ENCODE measurements at places on chromosomes 2 and 18.

DNA sequence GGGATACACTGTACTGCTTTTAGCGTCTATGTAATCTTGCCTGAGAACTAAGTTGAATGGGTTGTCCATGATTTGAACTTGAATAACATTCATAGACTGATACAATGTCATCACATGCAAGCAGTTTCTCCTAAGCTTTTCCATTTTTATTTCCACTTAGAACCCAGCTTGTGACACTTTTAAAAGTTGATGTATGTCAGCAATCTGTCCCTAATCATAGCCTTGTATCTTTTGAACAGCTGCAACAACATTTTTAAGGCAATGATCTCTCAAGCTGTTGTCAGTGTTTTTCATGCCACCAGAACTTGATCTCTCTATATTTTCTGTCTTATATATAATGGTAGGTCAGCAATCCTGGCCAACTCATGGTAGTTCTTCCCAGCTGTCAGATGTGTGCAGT lies 185.0 kb downstream of the DOK6 start:
- DNase-seq: no peak

DNA sequence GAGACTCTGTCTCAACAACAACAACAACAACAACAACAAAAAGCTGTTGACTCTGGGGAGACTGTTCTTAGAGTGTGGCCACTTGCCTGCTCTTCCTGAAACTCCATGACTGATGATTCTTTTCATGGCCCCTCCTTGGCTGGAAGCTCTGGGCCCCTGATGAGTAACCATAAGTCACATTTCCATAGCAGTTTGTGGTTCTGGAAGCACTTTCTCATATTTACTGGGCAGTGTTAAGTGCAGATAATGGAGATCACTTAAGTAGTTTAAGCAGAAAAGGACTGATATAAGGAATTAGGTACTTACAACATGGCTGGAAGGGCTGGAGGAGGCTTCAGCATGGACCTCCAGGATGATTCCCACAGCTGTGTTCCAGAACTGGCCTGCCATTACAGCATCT lies 147.3 kb upstream of the DLX2 start:
- no peak for DNase-seq

DNA sequence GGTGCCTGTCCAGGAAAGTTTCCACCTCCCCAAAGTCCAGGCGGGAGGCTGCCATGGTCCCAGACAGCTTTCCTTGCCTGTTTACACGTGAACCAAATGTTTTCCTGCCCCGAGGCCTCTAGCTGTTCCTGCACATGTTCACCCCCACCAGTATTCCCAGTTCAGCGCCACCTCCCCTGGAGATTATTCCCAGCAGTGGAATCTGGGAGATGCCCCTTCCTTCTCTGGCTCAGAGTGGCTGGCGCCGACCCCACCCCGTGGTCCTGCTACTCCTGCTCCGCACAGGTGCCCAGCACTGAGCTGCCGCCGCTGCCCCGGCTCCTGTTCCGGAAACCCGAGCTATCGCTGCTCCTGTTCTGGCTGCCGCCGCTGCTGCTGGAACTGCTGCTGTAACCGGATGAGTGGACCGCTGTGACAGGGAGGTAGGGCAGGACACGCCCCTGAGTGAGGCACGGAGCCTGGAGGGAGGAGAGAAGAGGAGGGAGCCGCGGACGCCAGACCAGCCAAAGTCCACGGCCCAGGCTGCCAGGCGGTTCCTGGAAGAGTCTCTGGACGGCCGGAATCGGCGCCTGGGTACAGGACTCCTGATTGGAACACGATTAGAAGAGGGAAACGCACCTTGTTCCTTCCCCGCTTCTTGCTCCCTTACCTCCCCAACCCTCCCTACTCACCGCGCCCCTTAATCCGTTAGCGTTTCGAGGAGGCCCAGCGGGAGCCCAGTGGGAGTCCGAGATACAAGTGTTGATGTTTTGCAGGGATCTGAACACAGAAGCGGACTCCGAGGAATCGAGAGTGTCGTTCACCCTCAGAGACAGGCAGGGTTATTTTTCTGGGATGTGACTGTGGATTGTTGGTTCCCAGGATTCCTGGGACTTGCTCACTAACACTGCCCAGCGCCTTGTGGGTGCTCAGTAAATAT lies at the start of gene PDE11A:
TSS of gene PDE11A (minus strand) at position 395 of the 919 bp plus-strand sequence. CDS start at position 55, 340 bp downstream.
- DNase-seq: peak; percentile 44

GRCh38 chr2:19362755-19363473 lies 4.5 kb upstream of the OSR1 start:
- DNase-seq: no peak

DNA sequence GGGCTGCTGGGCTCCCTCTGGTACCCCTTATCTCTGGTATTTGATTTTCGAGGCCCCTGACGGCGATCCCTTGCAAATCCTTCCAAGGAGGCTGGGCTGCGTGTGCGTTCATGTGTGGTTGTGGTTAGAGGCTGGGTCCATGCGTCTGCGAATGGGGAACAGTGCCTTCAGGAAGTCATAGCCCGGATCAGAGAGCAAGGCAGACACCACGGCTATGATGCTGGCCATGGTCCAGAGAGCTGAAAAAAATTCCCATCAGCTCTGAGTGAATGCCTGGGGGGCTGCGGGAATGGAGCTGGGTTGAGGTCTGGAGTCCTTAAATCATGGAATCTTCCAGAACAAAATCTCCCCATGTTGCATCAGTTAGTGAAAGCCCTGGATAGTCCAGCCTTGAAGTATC lies 145.5 kb downstream of the ACKR3 start:
- DNase-seq: no peak

DNA sequence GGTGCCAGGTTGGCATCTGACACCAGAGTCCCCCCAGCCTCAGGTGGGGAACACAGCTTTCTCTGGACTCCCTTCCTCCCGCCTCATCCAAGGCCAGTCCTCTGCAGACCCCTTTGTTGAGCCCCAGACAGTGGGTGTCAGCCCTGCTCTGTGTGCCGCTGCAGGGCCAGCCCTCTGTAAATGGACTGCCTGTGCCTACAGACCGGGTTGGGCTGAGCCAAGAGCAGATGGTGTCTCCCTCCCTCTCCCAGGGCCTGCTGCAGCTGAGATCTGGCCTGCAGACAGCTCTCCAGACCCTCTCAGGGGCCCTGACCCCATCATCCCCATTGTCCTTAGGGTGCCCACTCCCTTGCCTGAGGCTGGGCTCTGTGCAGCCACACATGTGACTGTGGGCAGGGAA lies 160.8 kb downstream of the KLHL29 start:
- DNase-seq: no peak

GRCh38 chr2:120769787-120770120 lies 34.1 kb downstream of the GLI2 start:
- no peak for DNase-seq

GRCh38 chr2:122519821-122520611 lies 764.6 kb downstream of the TSN start:
- DNase-seq: no peak

GRCh38 chr2:1427086-1427485 lies 13.8 kb downstream of the TPO start:
- no peak for DNase-seq

- no peak for DNase-seq
Observed at GRCh38 chr2:226079671-226080181, 680.2 kb downstream of the NYAP2 start.

DNA sequence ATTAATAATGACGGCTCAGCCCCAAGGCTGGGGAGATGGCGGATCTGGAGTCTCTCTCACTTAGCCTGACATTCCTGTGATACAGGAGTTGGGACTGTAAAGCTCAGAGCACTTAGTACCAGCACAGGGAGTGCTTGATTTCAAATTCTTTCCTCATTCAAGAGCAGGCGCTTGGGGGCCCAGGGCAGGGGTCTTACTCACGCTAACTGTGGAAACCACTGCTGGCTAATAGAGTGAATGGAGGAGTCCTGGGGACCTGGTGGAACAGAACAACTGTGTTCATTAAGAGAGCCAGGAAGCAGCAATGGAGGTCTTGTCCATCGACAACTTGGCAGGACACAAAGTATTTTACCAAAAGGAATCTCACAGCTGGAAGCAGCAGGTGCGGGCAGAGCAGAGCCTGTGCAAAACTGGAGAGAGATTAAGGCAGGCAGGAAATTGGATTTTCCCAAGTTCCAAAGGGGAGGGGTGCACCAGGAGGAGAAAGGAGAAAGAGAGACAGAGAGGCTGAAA lies 358.9 kb downstream of the TNS1 start:
- DNase-seq: no peak

- DNase-seq: no peak
Observed at GRCh38 chr2:14074691-14075090, 557.8 kb upstream of the LRATD1 start.

- DNase-seq: no peak
Observed at GRCh38 chr2:71781695-71782228, 328.4 kb downstream of the DYSF start.

- DNase-seq: no peak
Observed at GRCh38 chr2:128364441-128364911, 45.8 kb upstream of the HS6ST1 start.

- peak; percentile 64 for DNase-seq
Observed at GRCh38 chr2:84970868-84971509, at the start of gene KCMF1. TSS of gene KCMF1 (plus strand) at chr2:84971161. CDS start at chr2:84971452, 291 bp downstream.

- DNase-seq: no peak
Observed at GRCh38 chr2:194567661-194568017, 1089.4 kb upstream of the SLC39A10 start.

- DNase-seq: no peak
Observed at GRCh38 chr2:8421658-8422449, 260.0 kb upstream of the ID2 start.

GRCh38 chr2:55014962-55015939 lies 35.0 kb downstream of the RTN4 start:
- DNase-seq: no peak

DNA sequence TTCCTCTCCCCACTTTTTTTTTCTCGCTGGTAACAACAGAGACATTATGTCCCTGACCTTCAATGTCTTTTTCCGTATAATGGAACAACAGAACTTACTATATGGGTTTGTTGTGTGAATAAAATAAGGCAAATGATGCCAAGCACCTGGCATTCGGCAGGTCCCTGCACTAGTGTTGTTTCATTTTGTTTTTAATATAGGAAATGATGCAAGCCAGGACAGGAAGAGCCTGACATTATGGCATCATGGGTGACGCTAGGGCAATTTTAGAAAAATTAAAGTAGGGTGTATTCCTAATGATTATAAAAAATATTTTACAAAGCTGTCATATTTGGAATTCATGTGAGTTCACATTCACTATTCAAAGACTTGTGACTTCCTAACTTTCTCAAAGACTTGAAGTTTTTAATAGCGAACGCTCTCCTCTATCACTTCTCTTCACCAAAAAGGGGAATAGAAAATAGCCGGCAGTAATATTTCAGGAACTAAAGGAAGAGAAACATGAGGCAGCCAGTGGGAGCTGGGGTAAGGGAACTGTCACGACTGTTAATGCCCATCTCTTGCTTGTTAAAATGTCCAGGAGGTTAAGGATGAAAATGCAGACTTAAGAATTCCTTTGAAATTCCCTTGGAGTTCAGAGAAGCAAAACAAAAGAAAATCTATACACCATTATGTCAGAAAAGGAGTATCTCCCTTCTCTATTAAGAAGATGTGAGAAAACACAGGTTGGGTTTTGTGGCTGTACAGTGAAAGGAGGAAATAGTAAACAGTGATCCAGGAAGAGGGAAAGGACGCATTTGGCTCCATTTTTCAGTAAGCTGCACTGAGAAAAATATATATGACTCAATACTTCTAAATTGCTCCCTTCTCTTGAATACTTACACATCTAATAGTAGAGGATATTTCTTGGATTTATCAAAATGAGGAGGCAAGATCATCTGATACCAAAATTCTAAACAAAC lies 60.2 kb downstream of the DPP4 start:
- no peak for DNase-seq

GRCh38 chr18:857986-858385 lies 45.9 kb upstream of the YES1 start:
- DNase-seq: no peak

DNA sequence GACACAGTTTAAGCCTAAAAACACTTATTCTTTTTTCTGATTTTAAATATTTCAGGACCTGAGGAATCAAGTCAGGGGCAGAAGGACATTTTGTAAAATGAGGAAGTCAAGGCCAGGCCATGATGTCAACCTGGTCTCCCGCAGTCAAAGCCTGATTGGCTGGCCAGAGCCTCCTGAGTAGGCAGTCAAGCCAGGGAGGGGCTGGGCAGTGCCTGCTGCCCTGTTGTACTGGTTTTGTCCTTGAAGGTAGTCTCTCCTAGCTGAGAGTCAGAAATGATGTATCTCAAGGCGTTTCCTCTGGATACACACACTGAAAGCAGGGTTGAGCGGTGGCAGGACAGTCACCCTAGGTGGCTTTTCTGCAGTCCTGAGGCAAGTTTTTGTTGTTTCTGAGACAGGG lies 19.8 kb downstream of the CCT7 start:
- no peak for DNase-seq

- DNase-seq: no peak
Observed at GRCh38 chr18:33115917-33116316, 324.6 kb downstream of the CCDC178 start.

DNA sequence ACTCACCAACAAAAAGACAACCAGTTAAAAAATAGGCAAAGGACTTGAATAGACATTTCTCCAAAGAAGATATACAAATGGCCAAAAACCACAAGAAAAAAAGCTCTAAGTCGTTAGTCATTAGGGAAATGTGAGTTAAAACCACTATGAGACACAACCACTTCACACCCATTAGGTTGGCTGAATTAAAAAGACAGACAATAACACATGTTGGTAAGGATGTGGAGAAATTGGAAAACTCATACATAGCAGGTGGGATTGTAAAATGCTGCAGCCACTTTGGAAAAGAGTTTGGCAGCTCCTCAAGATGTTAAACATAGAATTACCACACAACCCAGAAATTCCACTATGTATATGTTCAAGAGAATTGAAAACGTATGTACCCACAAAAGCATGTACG lies 117.6 kb upstream of the SPATS2L start:
- DNase-seq: no peak
